Iris pigment epithelial cell (primary cell): ENCODE measurements at places on chromosomes 2 and 18.

- no peak for DNase-seq
Observed at GRCh38 chr2:73987948-73988700, 3.4 kb downstream of the TET3 start.

- DNase-seq: peak; percentile 100
Observed at GRCh38 chr18:79790996-79791972, 6.5 kb upstream of the KCNG2 start.

DNA sequence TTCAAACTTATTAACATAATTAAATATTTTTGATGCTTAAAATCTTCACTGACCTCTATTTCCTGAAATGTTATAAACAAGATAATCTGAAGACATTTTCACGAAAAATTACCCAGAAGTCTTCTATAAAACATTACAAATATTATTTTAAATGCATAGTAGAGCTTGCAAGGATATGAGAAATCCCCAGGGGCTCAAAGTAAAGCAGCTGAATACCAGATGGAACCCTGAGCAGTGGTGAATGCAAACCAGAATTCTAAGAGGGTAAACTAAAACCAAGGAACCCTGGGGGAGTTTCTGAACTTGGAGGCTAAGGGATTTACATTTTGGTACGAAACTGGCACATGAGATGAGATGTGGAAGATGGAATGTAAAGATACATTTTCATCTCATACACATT lies 83.6 kb downstream of the FSHR start:
- no peak for DNase-seq

- DNase-seq: no peak
Observed at GRCh38 chr18:37272226-37272625, 293.4 kb downstream of the CELF4 start.

DNA sequence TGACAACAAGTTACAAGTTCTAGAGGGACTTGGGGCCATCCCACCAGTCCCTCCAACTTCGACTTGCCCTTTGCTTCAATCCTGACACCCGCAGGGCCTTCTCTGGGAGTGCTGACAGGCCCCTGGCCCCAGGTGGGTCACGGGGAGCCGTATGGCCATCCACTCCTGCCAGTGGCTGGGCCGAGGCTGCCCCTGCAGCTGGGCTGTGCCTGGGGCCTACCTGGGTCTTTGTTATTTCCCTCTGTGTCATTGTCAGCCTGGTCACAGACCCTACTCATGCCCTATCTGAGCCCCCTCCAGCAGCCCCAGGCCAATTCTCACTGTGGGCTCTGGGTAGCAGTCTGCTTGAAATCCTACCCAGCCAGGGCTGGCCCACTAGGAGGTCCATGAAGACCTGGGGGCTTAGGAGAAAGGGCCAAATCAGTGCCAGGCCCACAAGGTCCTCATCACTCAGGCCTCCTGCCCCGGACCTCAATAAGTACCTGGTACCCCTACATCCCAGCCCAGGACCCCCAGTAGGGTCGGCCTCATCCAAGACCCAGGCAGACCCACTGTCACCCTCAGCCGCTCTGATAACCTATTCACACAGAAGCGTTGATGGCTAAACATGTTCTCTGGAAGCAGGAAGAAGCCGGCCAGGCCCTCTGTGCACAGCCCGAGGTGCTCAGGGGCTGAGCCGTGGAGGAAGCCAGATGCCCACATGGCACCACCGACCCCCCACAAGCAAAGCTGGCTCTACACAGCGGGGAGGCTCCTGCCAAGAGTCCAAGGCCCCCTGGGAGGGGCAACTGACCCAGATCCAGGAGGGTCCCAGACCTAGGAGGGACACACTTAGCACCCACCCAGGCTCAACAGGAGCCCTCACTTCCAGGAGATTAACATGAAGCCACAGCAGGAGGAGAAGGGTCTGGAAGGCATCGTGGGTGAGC lies 57.7 kb downstream of the BIN1 start:
- DNase-seq: no peak

DNA sequence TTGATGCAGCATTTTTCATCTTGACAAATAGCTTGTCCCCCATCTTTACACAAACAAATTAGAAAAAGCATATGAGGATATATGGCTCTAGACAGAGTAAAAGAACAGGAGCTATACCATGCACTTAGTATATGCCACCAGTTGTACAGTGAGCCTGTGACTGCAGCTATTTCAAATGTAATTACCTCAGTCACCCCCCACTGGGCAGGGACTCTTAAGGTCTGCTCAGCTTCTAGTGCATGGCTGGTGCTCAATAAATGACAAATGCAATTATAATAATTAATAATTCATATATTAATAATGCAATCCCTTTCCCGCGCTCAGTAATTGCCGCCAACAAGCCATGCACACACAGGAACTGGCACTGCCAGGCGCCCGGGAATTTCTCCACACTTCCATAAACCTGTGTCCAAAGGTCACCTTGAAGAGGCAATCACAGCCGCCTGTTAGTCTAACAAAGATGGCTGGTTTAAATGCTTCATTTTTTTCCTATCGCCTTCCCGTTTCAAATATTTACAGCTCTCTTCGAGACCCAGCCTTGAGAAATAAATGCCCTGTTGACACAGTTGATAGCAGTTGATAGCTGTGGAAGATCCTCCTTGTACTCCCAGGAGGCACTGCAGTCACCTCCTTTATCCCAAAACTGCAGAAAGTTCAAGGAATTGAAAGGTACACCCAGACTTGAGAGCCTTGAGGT lies 156.6 kb downstream of the INO80D start:
- no peak for DNase-seq

GRCh38 chr18:77062518-77063003 lies 70.0 kb downstream of the MBP start:
- peak; percentile 99 for DNase-seq

DNA sequence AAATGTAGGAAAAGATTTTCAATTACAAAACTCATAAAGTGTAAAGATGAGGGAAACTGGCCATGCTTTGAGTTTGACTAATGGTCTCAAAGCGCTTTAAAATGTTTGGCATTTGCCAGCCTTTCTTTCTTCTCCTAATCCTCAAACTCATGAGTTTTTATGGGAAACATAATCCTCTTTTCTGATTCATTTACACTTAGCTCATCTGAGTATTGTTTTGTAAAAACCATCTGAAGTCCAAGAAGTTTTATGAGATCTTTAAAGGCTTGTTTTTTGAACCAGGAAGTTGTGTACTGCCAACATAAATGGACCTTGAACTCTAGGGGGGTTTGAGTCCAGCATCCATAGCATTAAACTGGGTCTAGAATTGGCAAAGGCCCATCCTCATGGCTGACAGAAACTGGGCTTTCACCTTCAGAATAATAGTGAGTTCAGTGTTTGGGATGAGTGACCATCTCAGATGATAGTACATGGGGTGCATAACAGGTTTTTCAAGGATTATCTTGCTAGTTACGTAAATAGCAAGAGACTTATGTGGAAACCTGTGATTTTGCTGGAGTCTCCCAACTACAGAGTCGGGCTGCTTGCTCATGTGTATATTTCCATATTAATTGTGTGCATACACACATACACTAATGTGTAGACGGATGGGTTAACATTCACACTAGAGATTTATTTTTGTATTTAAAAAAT lies 3.8 kb upstream of the LTBP1 start:
- DNase-seq: no peak

GRCh38 chr2:143584936-143585335 lies 455.7 kb downstream of the ARHGAP15 start:
- no peak for DNase-seq

DNA sequence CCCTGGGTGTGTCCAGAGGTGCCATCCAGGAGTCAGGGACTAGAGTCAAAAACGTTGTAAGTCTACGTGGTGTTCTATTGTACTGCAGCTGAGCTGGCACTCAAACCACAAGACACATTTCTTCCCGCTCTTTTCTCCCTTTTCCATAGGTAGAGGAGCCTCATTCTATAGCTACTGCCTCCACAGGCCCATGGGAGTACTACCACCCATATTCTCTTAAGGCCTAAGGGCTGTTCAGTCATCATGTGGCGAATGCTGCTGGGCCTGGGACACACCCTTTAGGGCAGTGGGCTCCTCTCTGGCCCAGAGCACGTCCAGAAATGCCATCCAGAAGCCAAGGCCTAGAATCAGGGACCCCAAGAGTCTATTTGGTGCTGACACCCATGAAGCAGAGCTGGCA lies 1271.7 kb downstream of the CNTNAP5 start:
- DNase-seq: no peak

DNA sequence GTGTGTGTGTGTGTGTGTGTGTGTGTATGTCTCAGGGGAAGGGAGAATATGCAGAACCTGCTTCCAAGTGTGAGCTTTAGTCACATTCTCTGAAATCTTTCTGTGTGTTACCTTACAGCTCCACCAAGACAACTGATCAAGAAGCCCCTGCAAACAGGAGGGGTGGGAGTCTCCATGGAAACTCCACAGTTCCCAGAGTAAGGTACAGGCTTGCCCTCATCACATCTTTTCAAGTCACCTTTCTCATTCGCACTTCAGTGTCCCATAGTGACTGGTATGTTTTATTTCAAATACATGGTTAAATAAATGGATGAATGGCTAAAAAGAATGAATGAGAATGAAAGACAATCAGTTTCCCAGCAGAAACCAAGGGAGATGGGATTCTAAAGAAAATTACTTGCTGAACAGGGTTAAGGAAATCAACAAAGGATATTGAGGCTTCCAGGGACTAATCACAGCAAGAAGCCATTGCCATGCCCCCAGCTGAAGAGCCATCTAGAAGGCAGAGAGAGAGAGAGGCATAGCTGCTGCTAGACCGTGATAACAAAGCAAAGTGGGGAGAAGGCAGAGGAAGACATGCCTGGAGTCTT lies 987.2 kb upstream of the CELF4 start:
- no peak for DNase-seq

- no peak for DNase-seq
Observed at GRCh38 chr2:202764991-202765390, 106.6 kb downstream of the ICA1L start.

GRCh38 chr2:130813722-130814121 lies 23.0 kb upstream of the ARHGEF4 start:
- no peak for DNase-seq

- no peak for DNase-seq
Observed at GRCh38 chr2:241815477-241816430, 6.8 kb downstream of the NEU4 start.

GRCh38 chr2:39094717-39095363 lies 26.0 kb downstream of the SOS1 start:
- DNase-seq: peak; percentile 72

- peak; percentile 90 for DNase-seq
Observed at GRCh38 chr18:9814431-9814830, 71.3 kb upstream of the TXNDC2 start.

GRCh38 chr2:193627927-193628272 lies 1433.2 kb upstream of the TMEFF2 start:
- no peak for DNase-seq

GRCh38 chr2:57908736-57909161 lies 137.9 kb upstream of the VRK2 start:
- no peak for DNase-seq

GRCh38 chr2:164974221-164974620 lies 18.9 kb upstream of the SLC38A11 start:
- no peak for DNase-seq

- DNase-seq: no peak
Observed at GRCh38 chr2:15555760-15556193, 5.4 kb downstream of the NBAS start.

- peak; percentile 64 for DNase-seq
Observed at GRCh38 chr2:68765739-68766375, 31.2 kb downstream of the ARHGAP25 start.

GRCh38 chr2:167749660-167750059 lies 497.7 kb downstream of the STK39 start:
- DNase-seq: no peak

GRCh38 chr18:21359746-21360145 lies 117.7 kb downstream of the GREB1L start:
- no peak for DNase-seq

- no peak for DNase-seq
Observed at GRCh38 chr2:225768741-225769140, 369.2 kb downstream of the NYAP2 start.

DNA sequence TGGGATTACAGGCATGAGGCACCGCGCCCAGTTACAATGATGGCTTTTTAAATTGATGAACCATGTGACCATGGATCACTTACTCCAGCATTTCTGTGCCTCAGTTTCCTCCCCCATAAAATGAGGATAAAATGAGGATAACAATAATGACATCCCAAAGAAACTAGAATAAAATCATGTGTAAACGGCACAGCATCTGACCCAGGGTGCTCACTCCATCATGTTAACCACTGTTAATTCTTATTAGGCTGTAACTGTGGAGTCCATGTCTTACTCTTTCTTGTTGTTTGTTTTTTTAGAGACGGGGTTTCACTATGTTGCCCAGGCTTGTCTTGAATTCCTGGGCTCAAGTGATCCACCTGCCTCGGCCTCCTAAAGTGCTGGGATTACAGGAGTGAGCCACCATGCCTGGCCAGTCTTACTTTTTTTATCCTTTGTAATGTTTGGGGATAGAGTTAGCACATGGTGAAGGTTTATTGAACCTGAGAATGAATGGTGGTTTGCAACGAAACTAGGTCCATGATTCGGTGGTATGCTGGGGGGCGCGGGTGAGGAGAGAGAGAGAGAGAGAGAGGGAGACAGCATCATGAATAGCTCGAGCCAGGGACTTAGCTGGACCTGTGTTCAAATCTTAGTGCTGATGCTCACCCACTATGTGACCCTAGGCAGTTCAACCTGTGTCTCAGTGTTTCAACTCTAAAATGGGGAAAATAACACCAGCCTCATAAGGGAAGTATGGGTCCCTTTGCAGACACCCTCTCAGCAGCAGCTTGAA lies 52.3 kb downstream of the MYCN start:
- no peak for DNase-seq

- DNase-seq: no peak
Observed at GRCh38 chr2:16285813-16286510, 345.6 kb downstream of the MYCN start.

- peak; percentile 86 for DNase-seq
Observed at GRCh38 chr2:64036034-64036705, 16.9 kb upstream of the VPS54 start.
